Subcutaneous adipose tissue (tissue), 4 donors: ENCODE measurements at places on chromosomes 11 and 22. TPM values are rescaled to one million over a fixed set of nuclear protein-coding genes. Genes with fewer than 3 reads are reported as not detected.

The MYEOV gene
- total RNA-seq: 57.9 TPM

The VPREB3 gene
- total RNA-seq: not detected

The TMPRSS13 gene
- 0.22 TPM for total RNA-seq

The MRGPRE gene
- total RNA-seq: not detected

The CRYBB3 gene
- total RNA-seq: not detected

The VWCE gene
- total RNA-seq: 1.1 TPM

The CDC42BPG gene
- 0.22 TPM for total RNA-seq

The KRTAP5-9 gene
- not detected for total RNA-seq

The ZNF215 gene
- total RNA-seq: 0.65 TPM

The PRG3 gene
- total RNA-seq: not detected

The GLYATL1B gene
- not detected for total RNA-seq

The C11orf86 gene
- total RNA-seq: not detected

The DERL3 gene
- total RNA-seq: 1.5 TPM

The MMP1 gene
- not detected for total RNA-seq

The MFRP gene
- total RNA-seq: not detected

The ART5 gene
- total RNA-seq: not detected

The SCGB2A2 gene
- total RNA-seq: not detected

The FGF3 gene
- not detected for total RNA-seq

The KCNQ1 gene
- total RNA-seq: 12.7 TPM
